ENCODE measurements at places on chromosomes 6 and 20.
A peak's percentile ranks its signal among the peaks of the same experiment; 100 is the strongest.

DNA sequence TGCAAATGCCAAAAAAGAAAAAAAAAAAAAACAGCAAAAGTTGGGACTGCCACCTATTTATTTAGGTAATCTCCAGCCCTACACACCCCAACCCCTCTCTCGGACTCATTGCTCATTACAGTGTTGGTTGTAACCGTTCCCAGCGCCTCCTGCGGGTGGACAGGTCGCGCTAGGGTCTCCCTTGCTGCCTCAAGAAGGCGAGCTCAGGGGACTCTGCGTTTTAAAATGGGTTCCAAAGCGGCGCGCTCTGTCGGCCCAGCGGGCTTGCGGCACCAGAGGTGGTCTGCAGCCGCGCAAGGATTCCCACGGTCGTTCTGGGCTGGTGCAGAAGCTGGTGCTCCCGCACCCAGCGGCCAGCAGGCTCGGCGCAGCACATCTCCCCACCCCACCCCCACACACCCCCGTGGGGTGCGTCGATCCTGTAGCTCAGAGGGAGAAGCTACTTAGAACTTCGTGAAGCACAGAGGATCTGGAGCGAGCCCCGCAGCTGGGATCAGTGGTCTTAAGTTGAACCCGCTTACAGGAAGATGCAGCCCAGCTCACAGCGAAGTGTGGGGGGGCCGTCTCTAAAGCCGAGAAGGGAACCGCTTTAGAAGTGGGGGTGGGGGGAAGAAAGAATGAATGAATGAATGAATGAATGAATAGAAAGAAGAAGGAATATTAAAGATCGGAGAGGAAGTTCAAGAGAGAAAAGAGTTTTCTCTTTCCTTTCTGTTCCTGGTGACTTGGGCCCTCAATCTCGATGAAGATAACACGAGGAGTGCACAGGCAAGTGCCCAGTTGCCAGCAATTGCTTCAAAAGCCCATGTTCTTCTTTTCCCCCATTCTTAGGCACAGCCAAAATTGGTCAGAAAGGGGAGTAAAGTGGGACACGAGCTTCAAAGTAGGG, 780 bp downstream of the TFAP2A start:
- DNase-seq, result no peak

DNA sequence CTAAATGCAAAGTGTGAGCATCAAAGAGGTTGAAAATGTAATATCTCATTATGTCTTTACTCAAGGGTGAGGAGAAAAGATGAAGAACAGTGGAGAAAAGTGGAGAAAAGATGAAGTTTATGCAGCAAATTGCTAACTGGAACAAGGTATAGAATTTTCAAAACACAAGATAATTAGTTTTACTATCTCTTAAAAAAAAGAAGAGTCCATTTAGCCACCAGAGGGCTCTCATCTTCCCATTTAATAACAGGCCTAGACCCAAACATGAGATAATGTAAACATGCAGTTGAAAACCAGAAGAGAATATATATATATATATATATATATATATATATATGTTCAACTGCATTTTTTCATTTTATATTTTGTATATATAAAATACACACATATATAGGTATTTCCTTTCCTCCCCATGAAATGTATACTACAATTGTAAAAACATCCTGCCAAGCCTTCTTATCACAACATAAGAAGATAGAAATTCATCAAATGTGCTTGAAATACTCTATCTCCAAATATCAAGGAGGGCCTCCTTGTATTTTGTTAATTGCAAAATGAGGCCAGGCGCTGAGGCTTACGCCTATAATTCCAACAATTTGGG, 78.4 kb downstream of the ADTRP start:
- peak; percentile 26 for DNase-seq

DNA sequence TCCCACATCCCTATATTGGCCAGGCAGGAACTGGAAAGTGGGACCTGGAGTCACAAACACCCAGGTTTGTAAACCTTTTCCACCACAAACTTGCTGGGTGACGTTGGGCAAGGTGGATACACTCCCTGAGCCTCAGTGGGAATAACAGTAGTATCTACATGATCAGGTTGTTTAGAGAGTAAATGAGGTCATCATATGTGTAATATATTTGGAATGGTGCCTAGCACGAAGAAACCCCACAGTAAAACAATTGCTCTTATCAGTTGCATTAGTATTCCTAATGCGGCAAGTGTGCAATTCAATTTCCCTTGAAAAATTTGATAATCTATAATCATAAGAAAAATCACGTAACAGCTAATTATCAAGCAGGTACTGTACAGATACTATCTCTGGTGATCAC, 51.9 kb downstream of the HIVEP2 start:
- no peak for DNase-seq

GRCh38 chr6:118387921-118388701, 160.0 kb upstream of the PLN start:
- DNase-seq, result no peak

DNA sequence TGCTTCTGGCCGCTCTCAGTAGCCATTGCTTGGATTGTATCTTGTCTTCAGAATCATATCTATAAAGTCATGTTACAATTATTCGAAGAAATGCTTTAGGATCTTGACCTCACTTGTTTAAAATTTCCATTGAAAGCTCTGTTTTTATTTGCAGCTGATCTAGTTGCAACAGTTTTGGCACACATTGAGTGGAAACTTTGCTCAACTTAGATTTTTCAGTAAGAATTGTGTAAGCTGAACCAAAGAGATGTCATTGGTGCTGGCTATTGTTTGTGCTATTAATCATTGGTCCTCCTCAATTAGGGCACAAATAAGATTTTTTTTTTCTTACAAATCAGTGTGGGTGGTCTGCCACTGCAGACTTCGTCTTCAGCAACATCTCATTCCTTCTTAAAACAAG, 649.2 kb downstream of the MMUT start:
- DNase-seq, result no peak

DNA sequence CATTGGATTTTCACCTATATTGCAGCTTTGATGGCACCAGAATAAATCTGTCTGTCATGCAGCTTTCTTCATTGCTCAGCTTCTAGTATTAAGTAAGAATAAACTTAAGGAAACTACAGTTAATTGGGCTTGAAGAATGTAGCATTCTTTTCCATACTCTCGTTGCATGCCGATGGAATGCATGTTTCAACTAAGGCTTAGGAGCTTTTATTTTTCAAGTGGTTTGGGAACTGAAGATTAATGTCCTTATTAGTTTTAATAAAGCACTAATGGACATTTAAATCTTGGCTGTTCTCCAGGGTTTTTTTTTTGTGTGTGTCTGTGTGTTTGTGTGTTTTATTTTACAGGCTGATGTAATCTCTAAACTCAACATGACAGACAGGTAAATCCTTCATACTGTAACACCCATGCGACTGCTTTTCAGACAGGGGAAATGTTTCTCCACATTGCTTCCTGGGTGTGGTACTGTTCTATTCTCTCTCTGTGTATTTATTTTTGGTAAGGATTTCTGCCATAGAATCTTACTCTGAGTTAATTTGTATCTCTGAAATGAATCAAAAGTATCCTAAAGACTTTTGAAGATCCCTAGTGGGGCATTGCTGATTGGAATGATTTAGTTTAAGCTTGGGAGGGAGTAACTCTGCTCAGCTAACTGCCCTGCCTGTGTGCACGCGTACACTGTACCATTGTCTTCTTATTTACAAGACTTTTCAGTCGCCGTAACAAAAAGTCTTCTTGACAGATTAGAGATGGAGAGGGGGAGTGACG, 38.0 kb downstream of the SLC9A8 start:
- no peak for DNase-seq

- no peak for DNase-seq
Measured at GRCh38 chr6:145865595-145865994, 51.0 kb upstream of the FBXO30 start.

DNA sequence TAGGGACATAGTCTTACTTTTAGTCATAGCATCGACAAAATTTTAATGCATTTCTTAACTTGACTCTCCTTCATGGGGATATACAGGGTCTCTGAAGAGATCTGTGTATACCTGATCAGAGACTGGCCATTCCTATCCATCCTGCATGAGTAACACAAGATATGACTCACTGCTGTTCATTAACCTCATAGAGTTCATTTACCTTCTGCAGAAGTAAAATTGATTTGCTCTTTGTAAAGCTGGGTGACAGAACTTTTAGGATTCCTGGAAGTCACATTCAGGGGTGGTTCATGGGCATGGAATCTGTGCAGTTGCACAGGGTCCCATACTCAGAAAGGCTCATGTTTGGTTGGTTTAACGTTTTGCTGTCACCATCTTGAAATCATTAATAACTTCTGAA, 53.2 kb downstream of the PDE7B start:
- no peak for DNase-seq

GRCh38 chr6:142414462-142415250, 112.8 kb downstream of the ADGRG6 start:
- no peak for DNase-seq

DNA sequence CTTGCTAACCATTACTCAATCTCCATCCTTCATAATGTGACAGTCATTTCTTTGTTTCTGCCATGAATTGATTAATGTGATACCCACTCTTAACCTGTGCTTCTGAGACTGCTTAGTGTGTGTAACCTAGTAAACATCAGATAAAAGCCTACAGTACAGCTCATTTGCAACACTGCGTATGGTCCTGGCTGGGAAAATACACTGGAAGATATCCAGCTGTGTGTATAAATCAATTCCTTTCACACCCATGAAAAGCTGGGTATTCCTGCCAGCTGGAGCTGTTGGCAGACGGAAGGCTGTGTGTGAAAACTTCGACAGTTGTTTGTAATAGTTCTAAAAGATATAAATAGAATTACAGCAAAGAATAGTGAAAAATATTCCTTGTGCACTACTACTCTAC, 509.2 kb downstream of the FRK start:
- DNase-seq, result no peak

GRCh38 chr6:141316236-141316635, 816.5 kb upstream of the GJE1 start:
- DNase-seq, result no peak

DNA sequence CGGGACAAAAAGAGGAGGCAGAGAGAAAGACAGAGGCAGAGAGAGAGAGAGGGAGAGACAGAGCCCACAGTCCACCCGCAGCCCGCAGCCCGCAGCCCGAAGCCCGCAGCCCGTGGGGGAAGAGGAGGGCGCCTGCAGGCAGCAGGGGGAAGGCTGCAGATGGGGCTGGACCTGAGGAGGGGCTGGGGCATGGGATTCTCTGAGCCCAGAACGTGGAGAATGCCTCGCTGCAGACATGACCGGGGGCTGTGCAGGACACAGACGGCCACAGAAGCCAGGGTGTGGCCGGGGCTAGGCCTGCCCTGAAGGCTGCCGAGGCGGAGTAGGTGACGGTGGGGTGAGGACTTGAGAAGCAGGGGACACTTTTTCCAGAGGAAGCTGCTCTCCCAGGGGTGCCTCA, 6.5 kb upstream of the SLCO4A1 start:
- no peak for DNase-seq

DNA sequence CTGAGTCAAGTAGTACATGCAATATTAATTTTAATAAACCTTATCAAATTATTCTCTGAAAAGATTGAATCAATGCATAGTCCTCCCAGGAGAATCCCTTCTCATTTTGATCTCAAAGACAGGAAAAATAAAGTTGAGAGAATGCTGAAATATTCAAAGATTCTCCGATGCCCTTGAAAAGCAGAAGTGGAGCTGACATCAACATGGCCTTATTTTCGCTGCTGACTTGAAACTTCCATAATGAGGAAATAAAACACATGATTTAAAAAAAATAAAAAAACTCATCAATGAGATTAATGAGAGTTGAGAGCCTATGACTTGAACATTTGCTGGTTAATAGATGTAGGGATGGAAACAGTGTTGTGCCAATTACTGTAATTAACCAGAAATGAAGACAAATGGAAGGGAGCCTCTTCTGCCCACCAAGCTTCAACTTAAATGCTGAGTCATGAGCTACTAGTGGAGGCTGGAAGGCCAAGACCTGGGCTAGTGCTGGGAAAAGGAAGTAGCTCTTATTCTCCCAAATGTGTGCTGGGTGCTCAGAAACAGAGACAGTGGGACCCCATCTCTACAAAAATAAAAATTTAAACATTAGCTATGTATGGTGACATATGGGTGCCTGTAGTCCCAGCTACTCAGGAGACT, 139.9 kb downstream of the BFSP1 start:
- DNase-seq, result no peak

DNA sequence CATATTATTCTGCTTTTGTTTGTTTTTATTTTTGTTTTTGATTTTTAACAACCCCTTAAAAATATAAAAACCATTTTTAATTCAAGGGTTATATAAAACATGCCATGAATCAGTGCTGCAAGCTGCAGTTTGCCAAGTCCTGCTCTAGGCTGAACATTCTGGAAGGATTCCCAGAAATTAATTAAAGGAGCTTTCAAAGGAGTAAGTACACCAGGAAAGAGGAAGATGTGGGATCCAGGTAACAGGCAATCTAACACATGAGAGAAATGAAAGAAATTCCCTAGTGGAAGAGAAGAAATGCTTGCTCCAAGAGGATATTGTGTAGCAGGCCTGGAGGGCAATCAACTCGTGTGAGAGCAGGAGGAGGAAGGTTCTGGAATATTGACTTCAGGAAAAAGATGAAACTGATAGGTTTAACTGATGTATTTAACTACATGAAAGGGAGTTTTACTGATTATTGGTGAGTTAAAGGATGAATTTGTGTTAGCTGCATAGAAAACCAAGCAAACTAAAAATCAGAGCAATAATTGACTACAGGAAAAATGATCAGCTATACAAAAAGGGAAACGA, 146.0 kb upstream of the PHACTR1 start:
- DNase-seq, result no peak

DNA sequence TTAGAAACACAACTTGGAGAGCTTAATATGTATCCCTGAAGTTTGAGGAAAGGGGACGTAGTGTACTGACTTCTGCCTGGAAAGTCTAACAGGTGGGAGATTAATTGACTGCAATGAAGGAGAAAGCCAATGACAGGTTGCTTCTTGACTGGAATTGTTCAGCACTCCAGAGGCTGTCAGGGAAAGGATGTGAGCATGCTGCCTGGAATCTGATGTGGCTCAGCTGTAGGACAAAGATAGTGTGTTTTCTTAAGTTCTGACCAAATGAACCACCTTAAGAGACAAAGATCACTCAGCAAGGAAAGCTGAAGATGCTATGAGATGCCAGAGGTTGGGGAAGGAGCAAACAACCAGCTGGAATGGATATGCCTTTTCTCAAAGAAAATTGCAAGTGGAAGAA, 185.8 kb downstream of the PHF3 start:
- no peak for DNase-seq

DNA sequence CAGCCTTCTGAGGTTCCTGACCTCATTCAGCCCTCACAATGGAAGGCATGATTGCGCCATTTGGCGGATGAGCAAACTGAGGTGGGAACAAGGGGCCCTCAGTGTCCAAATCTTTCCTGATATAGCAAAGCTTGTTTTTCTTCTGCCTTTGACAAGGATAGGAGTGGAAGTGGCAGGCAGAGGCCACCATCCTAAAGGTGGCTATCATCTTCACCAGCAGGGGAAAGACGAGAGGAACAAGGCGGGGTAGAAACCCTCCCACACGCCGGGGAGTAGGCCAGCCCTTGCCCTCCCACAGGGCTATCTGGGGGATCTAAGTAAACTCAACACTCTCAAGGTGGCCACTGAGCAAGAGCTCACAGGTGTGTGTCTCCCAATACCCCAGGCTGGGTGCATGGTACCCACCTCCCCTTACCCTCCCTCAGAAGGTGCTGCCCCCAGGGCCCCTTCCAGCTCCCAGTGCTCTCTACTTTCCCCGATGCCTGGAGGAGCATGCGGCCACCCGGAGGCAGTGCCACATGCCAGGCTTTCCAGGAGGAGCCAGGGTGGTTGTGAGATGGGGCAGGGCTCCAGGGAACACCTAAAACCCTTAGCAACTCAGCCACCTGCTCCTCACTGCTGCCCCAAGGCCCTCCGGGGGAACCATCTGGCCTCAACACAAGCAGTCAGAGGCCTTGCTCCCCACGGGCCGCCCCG, 11.2 kb downstream of the SPDEF start:
- DNase-seq, result no peak

Measured in bone marrow (tissue), 2 donors.